ENCODE measurements at places on chromosomes 13 and 19.
A peak's percentile ranks its signal among the peaks of the same experiment; 100 is the strongest.

GRCh38 chr19:55384131-55384919 is at the start of gene TMEM238:
Gene TMEM238 (minus strand): TSS chr19:55384292. CDS start chr19:55384259, 33 bp downstream.
- DNase-seq: no peak

DNA sequence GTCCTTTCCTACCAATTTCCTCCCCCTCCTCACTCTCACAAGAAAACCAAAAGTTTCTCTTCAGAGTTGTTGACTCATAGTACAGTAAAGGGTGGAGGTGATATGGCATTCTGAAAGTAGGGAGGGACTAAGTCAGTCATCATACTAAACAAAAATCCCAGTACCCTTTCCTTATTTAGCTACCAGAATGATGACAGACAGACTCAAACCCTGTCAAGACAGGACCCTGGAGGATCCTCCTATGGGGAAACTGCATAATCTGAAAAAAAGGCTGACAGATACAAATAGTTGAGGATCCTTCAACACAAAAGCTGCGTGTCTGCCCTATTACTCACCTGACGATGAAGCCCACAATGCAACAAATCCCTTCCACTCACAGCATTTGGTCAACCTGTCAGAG is 55.5 kb downstream of the CYSLTR2 start:
- DNase-seq: no peak

DNA sequence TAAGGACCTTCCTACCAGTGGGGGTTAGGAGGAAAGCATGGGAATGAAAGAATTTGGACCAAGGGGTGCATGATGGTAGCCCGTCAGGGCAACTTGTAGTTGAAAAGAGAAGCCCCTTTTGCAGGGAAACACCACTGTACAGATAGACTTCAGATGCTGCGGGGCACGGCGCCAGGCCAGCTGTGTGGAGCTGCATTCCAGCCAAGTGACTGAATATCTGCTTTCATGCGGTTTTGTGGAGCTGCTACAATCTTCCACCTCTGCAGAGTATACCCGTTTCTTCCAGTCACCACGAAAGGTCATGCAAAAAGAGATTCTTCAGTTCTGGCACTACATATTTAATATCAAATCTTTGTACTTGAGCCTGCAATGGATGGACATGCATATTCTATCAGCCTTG is 104.7 kb downstream of the RGCC start:
- DNase-seq: peak; percentile 88

- no peak for DNase-seq
These were observed 1248.9 kb downstream of the SLITRK5 start for GRCh38 chr13:88919970-88920628.

DNA sequence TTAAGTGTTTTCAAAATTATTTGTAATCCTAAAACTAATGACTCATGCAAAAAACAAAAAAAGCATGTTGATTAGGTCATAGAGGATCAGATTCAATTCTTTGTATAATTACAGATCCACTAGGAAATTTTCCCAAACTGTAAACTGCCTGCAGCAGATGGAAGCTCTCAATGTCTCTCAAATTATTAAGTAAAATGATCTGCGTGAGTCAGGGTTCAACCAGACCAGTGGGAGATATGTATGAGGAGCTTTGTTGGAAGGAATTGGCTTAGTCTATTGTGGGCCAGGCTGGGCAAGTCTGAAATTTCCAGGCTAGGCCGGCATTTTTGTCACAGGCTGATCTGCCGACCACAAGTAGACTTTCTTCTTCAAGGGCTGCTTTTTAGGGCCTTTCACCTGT is 14.4 kb upstream of the SACS start:
- no peak for DNase-seq

GRCh38 chr19:18809149-18809868 is 18.2 kb upstream of the COMP start:
- no peak for DNase-seq

DNA sequence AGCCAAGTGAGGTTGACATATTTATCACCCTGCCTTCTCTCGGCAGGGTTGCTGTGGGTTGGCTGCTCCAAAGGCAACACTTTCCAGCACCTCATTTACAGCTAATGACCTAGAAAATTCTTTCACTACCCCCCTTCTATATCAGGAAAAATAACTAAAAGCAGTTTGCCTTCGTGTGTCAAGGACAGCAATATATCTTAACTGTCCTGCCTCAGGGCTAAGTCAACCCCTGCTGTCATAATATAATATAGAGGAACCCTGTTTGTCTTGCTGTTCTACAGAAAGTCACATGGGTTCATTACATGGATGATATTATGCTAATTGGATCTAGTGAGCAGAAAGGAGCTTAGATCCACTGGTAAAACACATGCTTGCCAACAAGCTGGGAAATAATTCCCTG is 28.1 kb upstream of the USP12 start:
- DNase-seq: no peak

DNA sequence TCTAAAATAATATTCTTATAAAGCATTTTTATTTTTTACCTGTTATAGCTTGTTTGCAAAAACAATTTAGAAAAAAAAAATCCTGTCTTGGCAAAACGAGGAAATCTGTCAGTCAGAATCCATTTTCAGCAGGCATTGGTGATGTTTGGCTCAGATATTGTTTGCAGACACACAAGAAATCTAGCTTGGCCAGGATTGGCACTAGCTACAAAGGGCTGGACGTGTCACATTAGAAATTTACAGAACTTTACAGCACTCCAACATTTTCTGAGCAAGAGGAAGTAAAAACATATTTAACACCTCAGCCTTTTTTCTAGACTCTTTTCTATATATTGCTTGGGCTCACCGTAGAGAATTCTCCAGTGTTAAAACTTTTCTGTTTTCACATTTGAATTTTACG is 9.9 kb downstream of the ZNF91 start:
- no peak for DNase-seq

DNA sequence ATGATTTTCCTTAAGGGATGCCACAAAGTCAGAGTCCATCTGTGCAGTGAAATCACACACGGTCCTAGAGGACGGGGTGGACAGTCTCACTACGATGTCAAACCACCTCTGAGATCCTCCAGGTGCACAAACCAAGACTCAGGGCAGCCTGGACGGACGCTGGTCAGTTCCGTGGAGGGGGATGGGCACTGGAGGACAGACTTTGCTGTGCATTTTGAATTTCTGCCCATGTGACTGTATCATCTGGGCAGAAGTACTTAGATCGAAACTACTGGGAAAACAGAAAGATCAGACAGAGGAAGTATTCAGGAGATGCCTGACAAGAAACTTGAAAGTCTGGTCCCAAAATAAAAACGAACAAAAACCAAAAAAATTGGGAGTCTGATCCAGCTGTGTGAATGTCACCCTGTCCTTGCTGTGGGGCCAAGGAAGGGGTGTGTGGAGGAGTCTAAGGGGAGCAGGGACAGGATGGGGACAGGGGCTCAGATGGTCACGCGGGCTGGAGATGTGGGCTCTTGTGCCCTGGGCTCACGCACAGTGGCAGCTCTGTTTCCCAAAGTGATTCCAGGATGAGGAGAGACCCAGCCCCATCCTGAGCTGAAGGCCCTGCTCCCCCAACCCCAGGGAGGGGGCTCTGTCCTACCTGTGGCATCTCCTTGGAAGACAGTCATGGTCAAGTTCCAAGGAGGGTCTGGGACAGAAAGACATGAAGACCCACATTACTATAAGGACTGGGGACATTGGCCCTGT is 1.5 kb downstream of the SIGLEC8 start:
- no peak for DNase-seq

- peak; percentile 88 for DNase-seq
These were observed 15.4 kb downstream of the FCHO1 start for GRCh38 chr19:17766543-17767131.

GRCh38 chr13:53028637-53029203 is at the start of gene OLFM4:
Gene OLFM4 (plus strand): TSS chr13:53028813. CDS start chr13:53028837, 24 bp downstream.
- no peak for DNase-seq

DNA sequence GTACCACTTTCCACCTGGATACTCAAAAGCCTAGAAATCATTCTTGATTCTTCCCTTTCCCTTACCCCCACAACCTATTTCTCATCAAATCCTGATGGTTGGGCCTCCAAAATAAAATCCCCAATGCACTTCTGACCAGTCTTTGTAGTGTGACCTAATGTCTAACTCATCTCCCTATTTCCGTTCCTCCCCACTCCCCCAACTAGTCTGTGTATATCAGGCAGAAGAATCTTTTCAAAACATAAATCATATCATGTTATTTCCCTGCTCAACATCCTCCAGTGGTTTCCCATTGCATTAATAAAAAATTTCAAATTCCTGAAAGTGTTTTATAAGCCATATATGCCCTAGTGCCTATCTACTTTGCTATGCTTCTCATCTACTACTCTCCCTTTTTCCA is 17.7 kb downstream of the CCDC122 start:
- DNase-seq: no peak

DNA sequence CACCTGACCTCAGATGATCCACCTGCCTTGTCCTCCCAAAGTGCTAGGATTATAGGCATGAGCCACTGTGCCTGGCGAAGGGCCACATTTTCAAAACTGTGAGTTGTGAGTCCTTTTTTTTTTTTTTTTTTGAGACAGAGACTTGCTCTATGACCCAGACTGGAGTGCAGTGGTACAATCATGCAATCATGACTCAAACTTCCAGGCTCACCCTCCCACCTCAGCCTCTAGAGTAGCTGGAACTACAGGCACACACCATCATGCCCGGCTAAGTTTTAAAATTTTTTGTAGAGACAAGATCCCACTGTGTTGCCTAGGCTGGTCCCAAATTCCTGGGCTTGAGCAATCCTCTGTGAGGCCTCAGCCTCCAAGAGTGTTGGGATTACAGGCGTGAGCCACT is 3.8 kb upstream of the MYPOP start:
- DNase-seq: no peak

DNA sequence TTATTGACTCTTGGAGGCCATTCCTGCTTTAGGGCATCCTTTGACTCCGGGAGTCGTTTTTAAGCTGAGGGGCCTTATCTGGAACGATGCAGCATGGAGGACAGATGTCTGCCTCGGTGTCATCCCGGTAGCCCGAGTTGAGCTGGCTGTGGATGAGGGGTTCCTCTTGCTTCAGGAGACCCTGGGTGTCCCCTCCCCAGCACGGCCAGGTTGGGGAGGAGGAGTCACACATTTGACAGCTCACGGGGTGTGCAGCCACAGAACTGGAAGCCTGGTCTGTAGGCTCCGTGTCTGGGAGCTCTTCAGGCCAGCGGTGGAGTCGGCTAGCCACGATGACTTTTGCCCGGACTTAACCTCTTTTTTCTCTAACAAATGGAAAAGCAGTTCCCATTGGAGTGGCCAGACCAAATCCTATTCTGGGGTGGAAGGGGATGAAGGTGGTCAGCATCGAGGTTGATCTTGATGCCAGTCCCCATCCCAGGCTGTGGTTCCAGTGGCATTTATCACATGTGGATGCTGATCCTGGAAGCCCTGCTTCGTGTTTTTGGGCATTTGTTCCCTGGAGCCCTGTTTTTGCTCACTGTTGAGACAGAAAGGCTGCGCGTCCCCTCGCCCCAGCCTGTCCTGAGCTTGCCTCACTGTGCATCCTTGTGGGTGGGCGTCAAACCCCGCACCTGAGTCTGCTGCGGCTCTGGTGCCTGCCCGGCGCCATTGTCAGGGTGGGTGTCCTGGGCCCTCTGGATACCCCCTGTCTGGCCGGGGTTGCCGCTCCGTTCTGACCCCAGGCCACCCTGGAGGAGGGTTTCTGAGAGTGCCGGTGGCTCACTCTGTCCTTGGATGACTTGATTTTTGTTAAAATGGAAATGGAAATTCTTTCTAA is 12.0 kb downstream of the TFDP1 start:
- DNase-seq: no peak

DNA sequence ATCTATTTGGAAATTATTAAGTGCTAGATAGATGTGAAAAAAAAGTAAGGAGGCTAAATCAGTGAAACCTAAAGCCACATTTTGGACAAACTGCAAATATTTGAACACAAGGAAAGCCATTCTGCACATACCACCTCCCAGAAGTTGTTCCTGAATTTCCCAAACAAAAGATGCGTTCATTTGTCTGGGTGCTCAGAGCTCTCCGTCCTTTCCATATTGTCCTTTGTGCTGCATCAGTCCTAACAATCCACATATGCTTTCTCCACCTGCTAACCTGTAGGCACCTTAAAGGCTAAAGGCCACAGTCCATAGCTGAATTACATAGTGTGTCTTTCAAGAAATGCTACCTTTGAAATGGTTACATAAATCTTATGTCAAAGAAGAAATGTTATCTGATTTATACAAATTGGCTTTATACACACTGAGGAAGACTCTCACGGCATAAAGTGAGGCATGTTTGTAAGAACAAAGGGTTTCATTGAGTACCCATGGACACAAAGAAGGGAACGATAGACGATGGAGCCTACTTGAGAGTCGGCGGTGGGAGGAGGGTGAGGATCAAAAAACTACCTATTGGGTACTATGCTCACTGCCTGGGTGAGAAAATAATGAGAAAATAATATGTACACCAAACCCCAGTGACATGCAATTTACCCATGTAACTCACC is 182.0 kb downstream of the RGCC start:
- no peak for DNase-seq

DNA sequence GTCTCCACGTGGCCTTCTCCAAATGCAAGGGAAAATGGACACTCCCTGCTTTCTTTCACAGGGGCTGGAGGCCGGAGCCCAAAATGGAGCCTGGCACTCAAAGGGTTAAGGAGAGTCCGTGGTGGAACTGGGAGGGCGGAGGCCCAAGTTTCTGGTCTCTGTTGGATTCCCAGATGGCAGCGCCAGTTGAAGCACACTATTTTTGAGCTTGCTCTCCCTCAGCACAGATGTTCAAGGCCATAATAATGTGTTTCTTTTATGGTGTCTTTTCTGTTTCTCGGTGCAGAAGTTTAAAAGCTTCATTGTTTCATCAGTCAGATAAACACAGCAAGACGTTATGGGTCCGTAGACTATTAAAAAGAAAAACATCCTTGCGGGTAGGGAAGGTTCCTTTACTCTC is 67.6 kb downstream of the TNFRSF19 start:
- no peak for DNase-seq

DNA sequence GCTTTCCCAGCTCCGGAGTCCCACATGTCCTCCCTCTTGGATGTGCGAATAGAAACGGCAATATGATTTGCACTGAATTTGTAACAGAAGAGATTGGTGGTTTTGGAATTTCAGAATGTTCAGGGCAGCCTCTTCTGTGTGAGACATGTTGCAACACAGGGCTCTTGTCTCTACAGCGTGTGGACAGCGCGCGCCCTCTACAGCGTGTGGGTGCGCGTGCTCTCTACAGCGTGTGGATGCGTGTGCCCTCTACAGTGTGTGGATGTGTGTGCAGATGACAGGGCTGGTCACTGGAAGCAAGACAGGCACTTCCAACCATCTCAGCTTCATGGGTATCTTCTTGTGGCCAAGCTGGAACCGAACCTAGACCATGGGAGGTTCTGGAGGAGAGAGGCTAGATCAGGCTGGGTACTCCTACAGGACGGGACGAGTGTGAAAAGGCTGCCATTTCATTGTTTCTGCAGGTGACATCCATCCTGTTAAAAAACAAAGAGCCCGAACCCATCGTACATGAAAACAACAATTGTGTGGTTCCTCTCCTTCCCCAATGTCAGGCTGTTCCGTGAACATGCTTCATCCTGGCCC is 78.4 kb downstream of the TEX29 start:
- no peak for DNase-seq

DNA sequence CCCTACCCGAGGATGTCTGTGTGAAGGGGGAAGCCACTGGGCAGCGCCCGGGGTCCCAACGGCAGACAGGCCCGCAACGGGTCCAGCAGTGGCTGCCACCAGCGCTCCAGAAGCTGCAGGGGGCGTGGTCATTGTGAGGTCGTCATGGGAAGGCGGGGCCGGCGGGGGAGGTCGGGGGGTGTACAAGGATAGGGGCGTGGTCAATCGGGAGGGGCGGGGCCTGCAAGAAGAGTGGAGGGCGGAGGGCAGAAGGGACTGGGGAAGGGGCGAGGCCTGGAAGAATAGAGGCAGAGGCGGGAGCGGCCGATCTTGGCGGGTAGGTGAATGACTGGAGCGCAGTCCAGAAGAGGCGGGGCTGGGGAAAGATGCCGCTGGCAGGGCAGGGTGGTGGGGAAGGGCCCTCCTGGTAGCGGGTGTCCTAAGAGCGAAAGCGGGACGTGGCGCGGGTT is 4.4 kb downstream of the FUZ start:
- DNase-seq: peak; percentile 94
